Fibroblast of the aortic adventitia (primary cell): ENCODE measurements at places on chromosomes 11 and 22.

DNA sequence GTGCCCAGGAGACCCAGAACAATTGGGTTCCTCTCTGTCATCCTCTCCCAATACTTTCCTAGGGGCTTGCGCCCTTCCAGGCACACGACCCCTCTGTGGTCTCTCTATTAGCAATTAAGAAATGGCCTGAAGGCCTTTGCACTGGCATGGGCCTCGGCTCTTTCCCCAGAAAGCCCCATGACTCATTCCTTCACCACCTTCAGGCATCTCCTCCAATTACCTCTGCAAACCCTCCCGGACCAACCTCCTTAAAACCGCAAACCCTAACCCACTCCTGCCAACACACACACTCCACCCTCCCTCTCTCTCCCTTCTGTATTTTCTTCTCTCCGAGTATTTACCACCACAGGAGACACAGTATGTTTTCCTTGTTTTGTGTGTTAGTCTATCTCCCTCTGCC, 36.7 kb downstream of the LARGE1 start:
- no peak for DNase-seq

- no peak for DNase-seq
Observed at GRCh38 chr11:9858822-9859221, 194.9 kb downstream of the SWAP70 start.

DNA sequence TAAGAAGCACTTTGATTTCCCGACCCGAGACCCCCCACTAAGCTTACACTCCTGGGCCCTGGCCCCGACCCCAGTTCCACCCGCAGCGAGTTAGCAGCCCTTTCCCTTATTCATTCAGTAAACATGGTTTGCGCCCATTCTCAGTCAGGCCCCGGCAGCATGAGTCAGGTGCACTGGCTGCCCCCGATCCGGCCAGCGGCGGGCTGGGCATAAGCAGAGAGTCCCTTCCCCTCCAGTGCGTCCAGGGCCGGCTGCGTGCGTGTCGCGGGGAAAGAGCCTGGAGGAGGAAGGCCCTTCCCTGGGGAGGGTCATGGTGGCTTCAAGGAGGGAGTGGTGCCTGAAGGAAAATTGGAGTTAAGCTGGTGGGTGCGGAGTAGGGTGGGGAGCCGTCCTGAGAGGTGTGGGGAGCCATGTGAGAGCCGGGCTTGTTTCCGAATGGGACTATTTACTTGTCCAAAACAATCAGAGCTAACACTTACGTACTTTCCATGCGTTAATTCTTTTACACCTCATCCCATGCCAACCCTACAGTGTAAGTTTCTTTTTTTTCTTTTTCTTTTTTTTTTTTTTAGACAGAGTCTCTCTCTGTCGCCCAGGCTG, 657 bp downstream of the IGHMBP2 start:
- DNase-seq = peak; percentile 22

DNA sequence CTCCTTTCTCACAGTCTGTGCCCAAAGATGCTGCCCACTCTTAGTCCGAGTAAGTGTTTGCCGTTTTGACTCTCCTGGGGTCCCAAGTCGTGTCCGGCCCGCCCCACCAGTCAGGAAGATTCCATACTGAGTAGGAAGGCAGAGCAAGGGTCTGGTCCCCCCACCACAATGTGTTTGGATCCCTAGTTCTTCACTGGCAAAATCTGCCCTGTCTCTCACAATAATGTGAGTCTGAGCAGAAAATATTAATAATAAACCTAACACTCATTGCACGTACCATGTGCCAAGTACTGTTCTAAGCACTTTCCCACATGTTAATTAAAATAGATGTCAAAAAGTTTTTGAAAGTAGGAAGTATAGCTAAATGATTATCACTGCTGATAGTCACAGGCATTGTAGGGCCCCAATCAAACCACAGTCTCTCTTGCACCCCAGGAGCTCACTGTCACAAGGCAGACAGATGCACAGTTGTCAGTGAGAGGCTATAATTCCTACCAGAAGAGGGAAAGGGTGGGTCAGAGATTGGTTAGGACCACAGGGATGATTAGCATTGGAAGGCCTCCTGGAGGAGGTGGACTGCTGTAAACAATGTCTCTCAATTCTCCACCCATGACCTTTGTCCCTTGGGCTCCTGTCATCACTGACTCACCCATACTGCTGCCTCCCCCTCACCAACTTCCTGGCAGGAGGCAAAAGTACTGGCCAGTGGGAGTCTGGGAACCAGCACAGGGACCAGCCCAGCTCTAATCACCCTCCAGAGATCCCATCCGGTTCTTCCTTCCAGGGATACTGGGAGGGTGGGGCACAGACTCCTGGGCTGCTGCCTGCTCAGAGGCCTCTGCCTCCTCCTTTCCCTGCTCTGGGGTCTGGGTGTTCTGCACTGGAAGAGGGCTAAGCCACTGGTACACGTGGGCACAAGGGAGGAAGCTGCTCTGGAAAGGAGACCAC, 1.0 kb upstream of the POLD4 start:
- peak; percentile 95 for DNase-seq

DNA sequence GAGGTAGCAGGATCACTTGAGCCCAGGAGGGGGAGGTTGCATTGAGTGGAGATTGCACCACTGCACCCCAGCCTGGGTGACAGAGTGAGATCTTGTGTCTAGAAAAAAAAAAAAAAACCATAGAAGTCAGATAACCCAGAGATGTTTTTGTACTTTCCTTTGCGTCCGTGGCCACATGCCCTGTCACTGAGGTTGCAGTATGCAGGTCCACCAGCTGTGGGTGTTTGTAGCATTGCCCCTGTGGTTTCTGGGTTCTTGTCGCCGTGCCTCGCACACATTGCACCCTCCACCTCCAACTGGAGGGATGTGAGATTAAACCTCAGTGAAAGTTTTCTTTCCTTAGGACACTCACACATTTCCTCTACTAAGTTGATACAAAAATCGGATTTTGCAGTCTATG, 70.3 kb downstream of the TNRC6B start:
- no peak for DNase-seq

GRCh38 chr22:36736701-36737320, 33.3 kb upstream of the CACNG2 start:
- DNase-seq = no peak
